Activated CD4-positive, alpha-beta memory T cell treated with anti-CD3 and anti-CD28 coated beads for 36 hours (primary cell): ENCODE measurements at places on chromosomes 4 and X. TPM values are rescaled to one million over a fixed set of nuclear protein-coding genes. Genes with fewer than 3 reads are reported as not detected.

DNA sequence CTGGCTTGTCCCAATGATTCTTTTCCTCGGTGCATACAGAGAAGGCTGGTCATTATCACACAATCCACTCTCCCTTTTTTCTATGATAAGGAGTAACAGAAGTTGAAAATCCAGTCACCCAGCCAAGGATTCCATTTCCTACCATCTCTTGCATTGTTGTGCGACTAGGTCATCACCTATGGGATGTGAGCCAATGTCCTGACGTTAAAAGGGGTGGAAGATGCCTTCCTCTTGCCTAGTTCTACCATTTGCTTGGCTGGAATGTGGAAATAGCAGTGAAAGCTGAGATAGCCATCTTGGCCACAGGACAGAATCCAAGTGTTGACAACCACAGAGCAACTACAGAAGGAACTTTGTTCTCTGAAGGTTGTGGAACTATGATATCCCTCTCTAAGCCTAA, 132.2 kb upstream of the KIT start:
- DNase-seq: no peak
- no peaks in the 10 kb centered on the region for H3K36me3 ChIP-seq
- H3K4me1 ChIP-seq: no peaks in the 10 kb centered on the region
- H3K27ac ChIP-seq: no peak overlapping the region
- H3K27me3 ChIP-seq: no peaks in the 10 kb centered on the region

DNA sequence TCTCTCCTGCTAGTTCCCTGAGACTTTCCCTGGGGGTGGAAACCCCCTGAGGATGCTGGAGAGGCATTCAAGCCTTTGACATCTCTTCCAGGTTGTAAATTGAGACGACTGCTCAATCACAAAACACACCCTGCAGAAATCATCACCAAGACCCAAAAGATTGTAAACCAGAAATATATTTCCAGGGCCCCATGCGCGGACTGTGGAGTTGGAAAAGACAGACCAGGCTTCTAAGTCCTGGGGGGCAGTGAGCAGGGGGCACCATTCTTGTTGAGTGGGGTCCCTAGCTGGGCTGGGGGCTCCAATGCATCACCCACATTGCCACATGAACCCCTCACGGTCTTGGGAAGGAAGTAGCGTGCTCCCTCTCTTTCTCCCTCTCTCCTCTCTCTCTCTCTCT, 87.9 kb upstream of the C4orf50 start:
- H3K36me3 ChIP-seq: peaks cover 14% of the 10 kb centered on the region
- no peak for DNase-seq
- no peak overlapping the region for H3K27ac ChIP-seq
- peaks cover 1% of the 10 kb centered on the region for H3K27me3 ChIP-seq
- no peak overlapping the region for H3K4me3 ChIP-seq
- H3K4me1 ChIP-seq: no peaks in the 10 kb centered on the region

The FRMD7 gene
- total RNA-seq: not detected

The NDNF gene
- total RNA-seq: not detected
